Stimulated activated CD8-positive, alpha-beta memory T cell treated with anti-CD3 and anti-CD28 coated beads, Interleukin-15, amount 100 ng/mL, for 24 hours (primary cell): ENCODE measurements at places on chromosomes 6 and 20.

GRCh38 chr20:64161356-64162238 lies 2.7 kb upstream of the MYT1 start:
- DNase-seq, result no peak

DNA sequence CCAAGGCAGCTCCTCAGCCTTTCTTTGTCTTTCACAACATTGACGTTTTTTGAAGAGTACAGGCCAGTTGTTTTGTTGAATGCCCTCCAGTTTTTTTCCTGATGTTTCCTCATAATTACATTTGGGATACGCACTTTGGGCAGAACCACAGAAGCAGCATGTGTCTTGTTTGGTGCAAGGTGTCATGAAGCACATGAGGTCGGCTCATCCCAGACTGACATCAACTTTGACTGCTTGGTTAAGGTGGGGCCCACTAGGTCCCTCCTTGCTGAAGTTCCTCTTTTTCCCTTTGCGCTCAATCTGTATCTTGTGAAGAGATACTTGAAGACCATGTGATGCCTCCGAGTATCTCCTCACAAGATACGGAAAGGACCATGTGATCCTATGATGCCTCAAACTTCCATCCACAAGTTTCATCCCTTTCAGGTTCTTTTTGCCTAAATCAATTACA lies 10.5 kb downstream of the SNAI1 start:
- DNase-seq, result no peak

- DNase-seq, result no peak
Observed at GRCh38 chr6:117976030-117976651, 69.1 kb downstream of the SLC35F1 start.

DNA sequence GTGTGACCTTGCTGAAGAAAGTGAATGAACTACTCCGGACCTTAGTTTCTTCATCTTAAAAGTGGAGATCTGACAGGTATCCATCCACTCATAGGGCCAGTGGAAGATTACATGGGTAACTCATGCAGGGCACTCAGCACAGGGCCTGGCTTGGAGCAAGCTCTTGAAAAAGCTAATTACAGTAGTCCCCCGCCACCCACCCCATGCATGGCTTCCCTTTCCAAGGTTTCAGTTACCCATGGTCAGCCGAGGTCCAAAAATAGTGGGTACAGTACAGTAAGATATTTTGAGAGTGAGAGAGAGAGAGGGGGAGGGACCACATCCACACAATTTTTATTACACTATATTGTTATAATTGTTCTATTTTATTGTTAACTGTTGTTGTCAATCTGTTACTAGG lies 7.1 kb upstream of the PMEPA1 start:
- DNase-seq, result no peak

GRCh38 chr6:72844614-72845013 lies 222.8 kb downstream of the KCNQ5 start:
- DNase-seq, result no peak

GRCh38 chr6:170231293-170232185 lies 59.3 kb downstream of the DLL1 start:
- no peak for DNase-seq

DNA sequence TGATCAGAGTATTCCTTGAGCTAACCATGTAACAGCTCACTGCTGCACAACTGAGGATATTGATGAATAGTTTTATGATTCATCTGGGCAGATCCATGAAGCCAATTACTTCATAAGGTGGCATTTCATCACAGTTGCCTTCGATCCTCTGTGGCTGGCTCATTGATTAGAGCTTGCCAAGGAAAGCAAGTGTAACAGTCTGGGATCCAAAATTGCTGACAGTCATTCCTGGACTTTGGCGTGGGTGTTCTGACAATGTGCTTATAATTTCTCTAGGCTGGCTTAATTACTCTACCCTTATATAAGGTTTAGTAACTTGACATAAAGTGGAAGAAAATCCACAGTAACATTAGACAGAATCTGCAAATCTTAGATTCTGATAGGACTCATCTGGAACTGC lies 551.3 kb upstream of the CDH4 start:
- DNase-seq, result no peak

- DNase-seq, result no peak
Observed at GRCh38 chr6:69627625-69628024, 169.2 kb downstream of the LMBRD1 start.

GRCh38 chr6:75723382-75723781 lies 25.7 kb upstream of the MYO6 start:
- DNase-seq, result no peak

DNA sequence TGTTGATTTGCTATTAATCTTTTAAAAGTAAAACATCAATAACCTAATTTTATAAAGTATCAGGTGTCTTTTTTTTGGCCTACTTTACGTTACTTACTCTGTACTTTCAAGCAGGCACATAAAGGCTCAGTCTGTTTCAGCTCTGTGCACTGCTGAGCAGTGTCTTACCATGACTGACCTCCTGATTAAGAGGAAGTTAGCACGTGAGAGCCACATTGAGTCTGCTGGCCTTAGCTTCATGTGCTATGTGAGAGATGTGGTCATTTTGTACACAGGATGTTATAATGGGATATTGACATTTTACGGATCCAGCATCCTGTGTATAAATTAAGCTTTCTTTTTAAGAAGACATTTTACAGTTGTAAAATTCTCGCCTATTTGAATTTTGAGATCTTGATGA lies 31.9 kb downstream of the ARID1B start:
- DNase-seq, result no peak

DNA sequence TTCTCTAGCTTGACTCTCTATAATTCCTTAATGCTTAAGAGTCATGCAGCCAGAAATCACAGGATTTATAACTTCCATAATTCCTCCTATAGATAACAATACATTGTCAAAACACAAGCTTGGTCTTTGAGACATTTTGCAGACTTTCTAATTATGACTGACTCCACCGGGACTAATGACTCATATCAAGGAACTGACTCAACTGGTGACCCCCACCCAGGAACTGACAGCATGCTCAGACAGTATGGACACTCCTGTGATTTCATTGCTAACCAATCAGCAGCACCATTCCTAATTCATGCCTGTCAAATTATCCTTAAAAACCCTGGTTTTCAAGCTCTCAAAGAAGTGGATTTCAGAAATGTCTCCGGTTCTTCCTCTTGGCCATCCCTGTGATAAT lies 670.5 kb upstream of the IMPG1 start:
- DNase-seq, result no peak

- no peak for DNase-seq
Observed at GRCh38 chr20:64080013-64080812, at the start of gene OPRL1. Gene OPRL1 (plus strand): TSS chr20:64080082. CDS start chr20:64092721, 12,639 bp downstream.

GRCh38 chr6:125173341-125174095 lies 19.9 kb downstream of the TPD52L1 start:
- DNase-seq, result no peak

GRCh38 chr6:85913001-85913400 lies 270.3 kb upstream of the SYNCRIP start:
- DNase-seq, result no peak

- DNase-seq, result no peak
Observed at GRCh38 chr6:27321901-27322300, 9.8 kb upstream of the POM121L2 start.
